Peyer's patch (tissue), 4 donors: ENCODE measurements at places on chromosomes 11 and 22.

GRCh38 chr11:45162916-45163879 is 16.8 kb downstream of the PRDM11 start:
- no peak for DNase-seq

DNA sequence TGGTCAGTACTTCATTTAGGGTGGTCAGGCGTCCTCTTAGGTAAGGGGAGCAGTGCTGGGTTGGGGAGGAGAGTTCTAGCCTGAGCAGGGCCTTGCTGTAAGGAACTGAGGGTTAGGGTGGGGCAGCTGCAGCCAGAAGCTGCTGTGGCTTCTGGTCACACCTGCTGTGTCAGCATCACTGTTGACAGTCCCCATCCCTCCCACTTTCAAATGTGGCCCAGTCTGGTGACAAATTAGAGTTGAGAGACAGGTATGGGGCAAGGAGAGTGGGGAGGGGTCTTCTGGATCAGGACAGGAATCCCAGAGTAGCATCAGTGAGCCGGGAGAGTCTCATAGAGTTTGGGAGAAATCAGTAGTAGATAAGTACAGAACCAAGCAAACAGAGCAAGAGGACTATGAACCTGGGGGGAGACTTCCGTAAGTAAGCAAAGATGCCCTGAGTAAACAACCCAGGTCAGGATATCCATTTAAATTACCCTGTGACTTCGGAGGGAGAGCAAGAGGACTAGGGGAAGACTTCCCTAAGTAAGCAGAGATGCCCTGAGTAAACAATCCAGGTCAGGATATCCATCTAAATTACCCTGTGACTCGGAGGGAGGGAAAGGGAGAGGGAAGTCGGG is 53.7 kb downstream of the PPP6R2 start:
- DNase-seq, result no peak

- DNase-seq, result no peak
Observed at GRCh38 chr11:87572881-87573280, 535.1 kb downstream of the TMEM135 start.

DNA sequence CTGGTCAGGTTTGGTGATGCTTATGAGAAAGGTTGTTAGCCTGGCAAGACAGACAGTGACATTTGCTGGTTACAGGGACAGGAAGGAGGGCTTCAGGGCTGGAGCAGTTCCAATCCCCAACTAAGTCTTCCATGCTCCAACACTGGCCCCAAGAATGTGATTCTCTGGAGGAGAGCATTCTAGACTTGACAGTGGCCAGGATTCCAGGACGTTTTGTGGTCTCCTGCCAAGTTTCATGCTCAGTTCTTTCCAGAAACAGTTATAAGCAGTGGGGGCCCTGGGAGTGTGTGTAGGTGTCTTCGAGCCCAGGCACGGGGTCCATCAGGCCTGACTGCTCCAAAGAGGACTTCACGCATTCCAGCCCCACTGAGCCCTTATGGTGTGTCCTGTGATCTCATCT is 8.9 kb upstream of the GRK3 start:
- DNase-seq, result no peak

- DNase-seq, result no peak
Observed at GRCh38 chr22:32985899-32986765, 72.0 kb downstream of the SYN3 start.

DNA sequence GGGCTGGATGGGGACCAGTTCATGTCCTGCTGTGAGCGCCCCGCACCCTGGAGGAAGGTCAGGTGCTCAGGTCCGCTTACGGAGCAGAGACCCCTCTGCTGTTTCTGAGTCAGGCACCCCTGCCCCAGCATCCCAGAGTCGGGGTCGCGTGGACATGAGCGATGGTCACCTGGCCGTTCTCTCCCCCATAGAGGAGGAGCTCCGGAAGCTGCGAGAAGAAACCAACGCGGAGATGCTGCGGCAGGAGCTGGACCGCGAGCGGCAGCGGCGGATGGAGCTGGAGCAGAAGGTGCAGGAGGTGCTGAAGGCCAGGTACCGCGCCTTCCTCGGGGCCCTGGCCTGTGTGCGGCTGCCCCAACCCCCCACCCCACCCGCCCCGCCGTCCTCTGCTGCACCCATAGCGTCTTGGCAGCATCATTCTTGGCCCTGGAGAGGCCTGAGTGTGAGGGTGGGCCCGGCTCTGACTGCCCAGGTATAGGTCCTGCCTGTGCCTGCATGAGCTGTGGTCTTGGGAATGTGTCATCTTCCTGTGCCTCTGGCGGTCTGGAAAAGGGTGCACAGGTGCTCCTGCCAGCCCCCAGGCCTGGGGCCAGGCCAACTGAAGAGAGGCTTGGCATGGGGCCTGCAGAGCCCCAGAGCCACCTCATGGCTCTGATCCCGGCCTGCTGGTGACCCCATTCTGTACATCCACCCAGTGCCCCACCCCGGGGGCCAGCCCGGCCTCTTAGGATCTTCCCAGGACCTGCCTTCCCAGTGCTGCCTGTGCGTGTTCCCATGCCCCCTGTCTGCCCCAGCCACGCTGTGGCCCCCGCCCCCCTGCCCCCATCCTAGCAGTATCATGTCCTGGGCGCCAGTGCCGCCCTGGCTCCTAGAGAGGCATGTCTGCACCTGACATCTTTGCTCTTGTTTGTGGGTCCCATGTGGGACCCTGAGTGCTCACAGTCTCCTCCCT is 38.1 kb downstream of the GRAMD4 start:
- no peak for DNase-seq

DNA sequence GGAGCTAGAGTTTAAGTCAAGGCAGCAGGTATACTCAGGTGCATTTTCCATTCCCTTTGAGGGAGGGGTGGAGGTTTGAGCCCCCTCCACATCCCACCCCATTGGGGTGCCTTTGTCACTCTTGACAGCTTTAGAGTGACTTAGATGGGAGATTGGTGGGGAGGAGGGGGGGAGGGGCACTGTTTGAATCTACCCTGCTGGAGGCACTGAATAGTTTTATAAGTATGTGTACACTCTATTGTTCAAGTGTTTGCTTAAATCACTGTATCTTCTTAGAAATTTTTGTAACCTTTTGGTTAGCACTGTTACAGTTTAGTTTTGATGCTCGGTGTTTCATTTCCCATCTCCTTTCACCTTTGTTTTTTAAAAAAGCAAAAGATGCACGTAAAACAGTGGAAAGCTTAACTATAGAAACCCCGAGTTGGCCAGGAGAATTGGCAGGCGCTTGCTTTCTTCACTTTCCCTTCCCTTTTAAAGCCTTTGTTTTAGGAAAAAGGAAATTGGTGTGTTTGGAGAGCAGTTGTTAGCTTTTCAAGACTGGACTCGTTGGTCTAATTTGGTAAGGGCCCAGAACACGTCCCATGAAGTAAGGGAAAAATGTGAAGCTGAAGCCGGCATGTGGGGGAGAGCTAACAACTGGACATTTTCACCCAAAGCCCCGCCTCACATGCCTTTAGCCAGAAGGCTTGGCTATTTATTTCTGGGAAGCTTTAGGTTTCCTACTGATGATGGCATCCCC is 42.8 kb downstream of the TNRC6B start:
- no peak for DNase-seq

GRCh38 chr11:113476553-113476952 is 1.4 kb upstream of the DRD2 start:
- DNase-seq, result no peak

GRCh38 chr11:115895594-115895993 is 391.4 kb upstream of the CADM1 start:
- DNase-seq, result no peak

GRCh38 chr22:46588279-46589140 is 31.7 kb upstream of the GRAMD4 start:
- peak; percentile 46 for DNase-seq

DNA sequence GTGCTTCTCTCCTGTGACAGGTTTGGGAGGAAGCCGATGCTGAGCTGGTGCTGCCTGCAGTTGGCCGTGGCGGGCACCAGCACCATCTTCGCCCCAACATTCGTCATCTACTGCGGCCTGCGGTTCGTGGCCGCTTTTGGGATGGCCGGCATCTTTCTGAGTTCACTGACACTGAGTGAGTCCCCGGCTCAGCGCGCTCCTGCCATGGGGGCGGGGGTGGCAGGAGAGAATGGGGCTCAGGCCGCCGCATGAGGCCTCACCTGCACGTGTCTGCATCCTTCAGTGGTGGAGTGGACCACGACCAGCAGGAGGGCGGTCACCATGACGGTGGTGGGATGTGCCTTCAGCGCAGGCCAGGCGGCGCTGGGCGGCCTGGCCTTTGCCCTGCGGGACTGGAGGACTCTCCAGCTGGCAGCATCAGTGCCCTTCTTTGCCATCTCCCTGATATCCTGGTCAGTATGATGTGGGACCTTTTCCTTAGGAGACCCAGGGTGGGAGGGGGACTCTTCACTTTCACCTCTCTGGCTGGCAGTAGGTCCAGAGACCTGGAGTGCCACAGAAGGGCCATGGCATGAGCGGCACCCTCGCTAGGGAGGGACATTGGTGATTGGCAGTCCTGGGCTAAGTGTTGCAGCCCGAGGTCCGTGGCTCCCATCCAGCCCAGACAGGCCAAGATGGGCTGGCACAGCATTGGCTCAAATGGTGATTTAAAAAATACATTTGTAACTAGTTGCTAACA is 28.9 kb upstream of the SLC22A12 start:
- DNase-seq, result peak; percentile 27

DNA sequence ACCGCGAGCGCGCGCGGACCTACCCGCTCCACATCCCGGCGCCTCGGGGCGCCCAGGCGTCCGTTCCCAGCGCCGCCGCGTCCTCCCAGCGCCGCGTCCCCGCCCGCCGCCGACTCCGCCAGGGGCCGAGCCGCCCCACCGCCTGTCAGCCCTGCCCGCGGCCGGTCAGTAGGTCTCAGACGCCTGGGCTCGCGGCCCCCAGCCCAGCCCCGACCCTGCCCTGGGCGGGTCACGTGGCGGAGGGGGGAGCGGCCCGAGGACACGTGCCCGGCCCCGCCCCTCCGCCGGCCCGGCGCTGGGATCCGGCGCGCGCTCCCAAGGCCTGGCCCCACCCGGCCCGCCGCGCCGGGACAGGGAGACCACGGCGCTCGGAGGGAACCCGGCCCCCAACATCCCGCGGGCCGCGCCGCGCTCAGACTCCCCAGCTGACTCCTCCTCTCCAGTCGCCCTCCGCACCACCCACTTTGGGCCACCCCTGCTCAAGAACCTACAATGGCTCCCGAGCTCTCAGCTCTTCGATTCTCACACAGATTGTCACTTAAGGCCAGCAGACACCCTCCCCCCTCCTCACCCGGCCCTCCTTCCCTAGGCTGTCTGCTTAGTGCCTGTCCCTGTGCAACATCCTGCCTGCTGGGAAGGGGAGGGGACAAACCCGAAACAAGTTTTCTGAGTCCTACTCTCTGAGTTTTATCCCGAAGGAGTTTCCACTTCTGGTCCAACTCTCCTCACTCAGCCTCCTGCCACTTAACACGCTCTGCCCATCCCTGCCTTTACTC is at the start of gene RAB3IL1:
RAB3IL1 (minus strand) TSS at position 233 of the 776 bp plus-strand sequence; CDS start at position 34, 199 bp downstream.
- peak; percentile 74 for DNase-seq

GRCh38 chr11:76663486-76663810 is 7.1 kb downstream of the LRRC32 start:
- peak; percentile 11 for DNase-seq

DNA sequence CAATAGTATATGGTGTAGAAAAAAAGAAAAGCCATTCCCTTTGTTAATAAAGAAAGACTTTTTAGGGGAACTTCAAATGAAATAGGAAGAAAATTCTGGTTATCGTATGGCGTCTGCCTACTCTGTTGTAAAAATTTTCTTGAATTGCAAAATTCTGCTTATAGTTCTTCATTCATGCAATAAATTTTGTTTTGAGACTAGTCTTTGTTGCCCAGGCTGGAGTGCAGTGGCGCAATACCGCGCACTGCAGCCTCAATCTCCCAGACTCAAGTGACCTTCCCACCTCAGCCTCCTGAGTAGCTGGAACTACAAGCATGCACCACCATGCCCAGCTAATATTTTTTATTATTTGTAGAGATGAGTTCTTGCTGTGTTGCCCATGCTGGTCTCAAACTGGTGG is 5.8 kb downstream of the DDIAS start:
- no peak for DNase-seq
